Myocyte (in vitro differentiated cells): ENCODE measurements at places on chromosomes 1 and 21.
A peak's percentile ranks its signal among the peaks of the same experiment; 100 is the strongest.

GRCh38 chr21:45509566-45510465, 32.4 kb downstream of the SLC19A1 start:
- no peak for DNase-seq

- DNase-seq = no peak
Observed at GRCh38 chr1:176989023-176989422, 175.5 kb downstream of the ASTN1 start.

- peak; percentile 53 for DNase-seq
Observed at GRCh38 chr1:2088458-2088857, 38.2 kb downstream of the PRKCZ start.

GRCh38 chr1:181430015-181430885, 53.1 kb upstream of the CACNA1E start:
- DNase-seq = no peak

- DNase-seq = no peak
Observed at GRCh38 chr1:3290915-3291314, 163.6 kb upstream of the ARHGEF16 start.

DNA sequence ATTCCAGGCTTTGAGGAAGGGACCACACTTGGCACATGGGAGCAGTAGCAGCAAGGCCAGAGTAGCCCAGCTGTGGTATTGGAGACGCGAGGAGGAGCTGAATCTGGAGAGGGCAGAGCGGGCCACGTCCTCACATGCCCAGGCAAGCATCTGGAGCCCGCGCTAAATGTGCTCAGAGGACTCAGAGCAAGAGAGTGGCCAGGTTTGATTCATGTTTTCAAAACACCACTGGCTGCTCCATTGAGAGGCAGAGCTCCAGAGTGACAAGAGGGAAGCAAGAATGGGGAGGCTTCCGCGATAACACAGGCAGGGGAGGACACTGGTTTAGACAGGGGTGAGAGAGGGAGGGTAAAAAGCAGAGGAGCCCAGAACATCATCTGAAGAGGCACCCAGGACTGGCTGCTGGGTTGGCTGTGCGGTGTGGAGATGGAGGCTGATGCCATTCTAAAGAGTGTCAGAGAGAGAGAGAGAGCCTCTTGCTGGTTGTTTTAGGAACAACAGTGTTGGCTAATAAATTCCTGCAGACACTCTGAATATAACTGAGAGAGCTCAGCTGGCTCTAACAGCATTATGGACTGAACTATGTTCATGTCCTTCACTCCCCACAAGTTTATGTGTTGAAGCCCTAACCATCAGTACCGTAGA, 32.3 kb downstream of the RCAN1 start:
- DNase-seq = peak; percentile 57

GRCh38 chr21:43267391-43268085, 98.7 kb downstream of the CRYAA start:
- DNase-seq = peak; percentile 92

DNA sequence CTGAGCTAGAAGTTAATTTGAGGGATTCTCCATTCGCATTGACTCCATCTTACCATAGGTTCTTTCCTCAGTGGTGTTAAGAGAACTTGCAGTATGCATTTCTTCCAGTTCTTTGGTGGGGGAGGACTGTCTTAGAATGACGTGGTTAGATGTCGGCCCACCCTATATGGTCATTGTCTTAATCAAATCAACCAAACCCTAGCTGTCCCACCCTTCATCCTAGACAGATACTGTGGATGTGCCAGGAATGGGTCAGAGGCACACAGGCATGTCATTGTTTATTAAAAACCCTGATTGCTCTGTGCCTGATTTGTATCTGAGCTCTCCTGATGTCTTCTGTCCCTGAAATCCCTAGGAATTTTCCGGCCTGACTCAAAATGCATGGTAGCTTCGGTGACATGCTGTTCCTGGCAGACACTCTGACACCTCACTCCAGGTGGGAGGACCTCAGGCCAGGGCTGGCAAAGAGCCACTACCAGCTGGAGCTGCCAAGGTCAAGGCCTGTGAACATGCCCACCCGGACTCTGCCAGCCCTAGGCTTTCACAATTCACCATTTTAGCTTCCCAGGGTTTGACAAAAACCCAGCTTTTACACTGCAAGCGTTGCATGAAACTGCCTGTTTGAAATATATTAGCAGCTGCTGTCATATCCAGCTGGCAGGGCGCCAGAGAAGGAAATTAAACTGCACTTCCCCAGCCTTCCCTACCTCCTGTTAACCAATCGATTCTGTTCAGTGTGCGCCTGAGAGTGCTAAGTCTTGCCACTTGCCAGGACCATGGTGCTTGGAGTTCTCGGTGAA, 134.0 kb downstream of the FAM78B start:
- DNase-seq = peak; percentile 43

- DNase-seq = no peak
Observed at GRCh38 chr1:54377040-54377691, 29.0 kb downstream of the SSBP3 start.

DNA sequence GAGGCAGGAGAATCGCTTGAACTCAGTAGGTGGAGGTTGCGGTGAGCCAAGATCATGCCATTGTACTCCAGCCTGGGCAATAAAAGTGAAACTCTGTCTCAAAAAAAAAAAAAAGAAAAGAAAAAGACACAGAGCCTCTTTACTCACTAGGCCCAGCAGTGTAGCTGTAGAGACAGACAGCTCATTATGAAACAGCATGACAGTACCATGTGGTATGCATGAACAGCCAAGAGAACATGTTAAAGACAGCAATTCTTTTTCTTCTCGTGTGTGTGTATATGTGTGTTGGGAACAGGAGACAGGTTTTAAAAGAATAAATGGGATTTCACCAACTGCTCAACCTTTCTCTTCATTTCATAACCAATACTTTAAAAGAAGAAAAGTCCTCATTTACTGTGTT, 118.8 kb downstream of the PIK3R3 start:
- no peak for DNase-seq

- no peak for DNase-seq
Observed at GRCh38 chr21:25425156-25425555, 182.1 kb downstream of the MRPL39 start.

- DNase-seq = peak; percentile 89
Observed at GRCh38 chr1:37479255-37480124, 5.1 kb downstream of the ZC3H12A start.

DNA sequence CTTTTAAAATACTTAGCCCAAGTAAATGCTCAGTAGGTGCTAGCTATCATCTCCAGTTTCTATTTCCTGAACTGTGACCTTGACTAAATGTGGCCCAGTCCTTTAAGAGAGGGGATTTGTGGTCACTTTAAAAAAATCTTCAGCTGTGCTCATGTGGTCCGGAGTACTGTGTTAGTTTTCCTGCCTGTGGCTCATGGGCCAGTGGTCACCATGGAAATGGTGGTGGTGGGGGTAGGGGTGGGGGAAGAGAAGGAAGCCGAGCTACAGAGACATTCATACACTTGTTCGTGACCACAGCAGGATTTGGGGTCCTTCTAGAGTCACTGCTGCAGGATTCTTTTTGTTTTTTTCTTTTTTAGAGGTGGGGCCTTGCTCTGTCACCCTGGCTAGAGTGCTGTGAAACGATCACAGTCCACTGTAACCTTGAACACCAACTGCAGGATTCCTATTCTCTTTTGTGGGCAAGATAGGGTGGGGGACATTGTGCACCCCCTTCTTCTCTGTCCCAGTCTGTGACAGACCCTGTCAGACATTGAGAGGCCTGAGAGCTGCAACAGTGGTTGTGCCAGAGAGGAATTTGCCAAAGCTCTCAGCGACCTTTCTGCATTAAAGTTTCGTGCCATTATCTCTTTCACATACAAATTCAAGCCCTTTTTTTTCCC, 25.8 kb downstream of the KIF26B start:
- peak; percentile 93 for DNase-seq

- DNase-seq = peak; percentile 13
Observed at GRCh38 chr1:48182439-48182838, 40.1 kb upstream of the SLC5A9 start.

- DNase-seq = no peak
Observed at GRCh38 chr1:41924911-41925310, 6.2 kb upstream of the HIVEP3 start.

- DNase-seq = no peak
Observed at GRCh38 chr1:202106340-202107254, 16.1 kb upstream of the GPR37L1 start.

DNA sequence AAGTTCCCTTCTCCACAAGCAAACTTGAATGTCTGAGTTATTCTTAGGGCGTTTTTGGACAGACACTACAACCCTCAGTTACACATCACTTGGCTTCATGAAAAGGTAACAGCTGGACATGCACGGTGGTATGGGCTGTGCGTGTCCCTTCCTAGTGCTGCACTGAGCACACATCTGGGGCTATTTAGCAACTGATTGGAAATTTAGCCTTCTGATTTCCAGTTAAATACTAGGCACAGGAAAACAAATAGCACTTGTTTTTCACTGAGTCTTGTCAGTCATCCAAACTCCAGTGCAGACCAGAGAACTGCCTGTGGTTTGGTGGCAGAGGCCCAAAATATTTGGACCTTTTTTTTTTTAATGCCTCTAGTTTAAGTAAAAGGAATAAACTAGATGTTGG, 134.7 kb downstream of the TGFBR3 start:
- peak; percentile 78 for DNase-seq

GRCh38 chr1:244027491-244028145, 23.5 kb upstream of the ZBTB18 start:
- DNase-seq = no peak

GRCh38 chr1:55129194-55129728, 85.9 kb downstream of the USP24 start:
- DNase-seq = peak; percentile 87

GRCh38 chr1:22387919-22388580, 63.6 kb upstream of the ZBTB40 start:
- DNase-seq = no peak

- DNase-seq = peak; percentile 72
Observed at GRCh38 chr1:178060789-178061556, 32.9 kb upstream of the RASAL2 start.

DNA sequence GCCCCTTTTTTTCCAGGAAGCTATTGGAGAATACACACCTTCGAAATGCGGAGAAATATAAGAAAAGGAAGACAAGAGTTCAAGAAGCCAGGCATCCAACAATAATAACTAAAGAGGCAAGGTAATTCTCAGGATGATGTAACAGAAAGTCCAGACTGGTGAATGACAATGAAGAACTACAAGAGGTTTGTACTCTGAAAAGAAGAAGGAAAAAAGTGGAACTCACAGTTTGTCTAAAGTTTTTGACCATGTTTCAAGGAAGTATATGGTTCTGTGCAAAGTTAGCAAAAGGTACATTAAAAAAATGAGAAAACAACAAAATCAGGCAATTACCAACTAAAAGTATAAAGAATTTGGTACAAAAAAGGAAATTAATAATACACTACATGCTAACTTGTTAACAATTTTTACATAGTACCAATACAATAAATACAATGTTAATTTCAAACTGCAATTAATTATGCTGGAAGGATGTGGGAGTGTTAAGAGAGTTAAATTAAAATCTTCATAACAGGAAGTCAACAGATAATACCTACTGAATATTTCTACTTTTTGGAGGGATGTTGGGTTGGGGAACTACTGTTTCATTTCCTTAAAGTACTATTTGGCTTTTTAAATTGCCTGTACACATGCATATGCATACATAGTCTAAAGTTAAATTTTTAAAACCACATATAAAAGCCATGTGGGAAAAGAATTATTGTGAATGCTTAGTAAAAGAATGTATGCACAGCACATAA, 12.9 kb upstream of the CD55 start:
- DNase-seq = no peak

DNA sequence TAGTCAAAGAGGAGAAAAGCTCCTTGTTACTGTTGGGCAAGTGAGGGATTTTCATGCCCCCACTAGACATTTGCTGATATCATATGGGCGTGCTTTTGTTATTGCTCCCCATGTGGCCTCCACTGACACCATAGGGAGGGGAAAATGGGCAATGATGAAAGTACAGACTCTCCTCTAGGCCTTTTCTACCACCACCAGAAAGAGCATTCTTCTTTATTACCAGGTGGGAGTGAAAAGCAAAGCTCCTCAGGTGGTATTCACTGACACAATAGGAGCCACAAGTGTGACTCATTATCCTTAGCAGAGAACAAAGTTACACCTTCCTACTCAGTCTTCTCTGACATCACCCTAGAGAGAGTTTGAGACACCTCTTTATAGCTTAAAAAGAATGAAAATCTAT, 667.1 kb downstream of the LTN1 start:
- no peak for DNase-seq

- no peak for DNase-seq
Observed at GRCh38 chr1:34398916-34399275, 222.2 kb downstream of the C1orf94 start.

DNA sequence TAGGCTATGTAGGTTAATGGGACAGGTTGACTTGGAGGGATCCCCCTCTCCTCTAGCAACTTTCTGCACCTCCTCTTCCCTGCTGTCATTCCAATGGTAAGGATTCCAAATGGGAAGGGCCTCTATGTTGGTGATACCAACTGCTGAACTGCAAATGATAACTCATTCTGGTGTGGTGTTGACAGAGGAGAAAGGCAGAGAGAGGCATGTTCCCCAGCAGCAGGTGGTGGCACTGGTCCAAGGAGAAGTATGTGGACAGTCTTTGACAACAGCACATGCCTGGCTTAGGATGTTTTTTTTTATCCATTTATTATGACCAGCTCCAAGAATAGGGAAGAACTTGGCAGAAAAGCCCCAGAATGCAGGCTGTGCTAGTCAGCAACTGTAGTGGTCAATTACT, 19.6 kb upstream of the SPAG17 start:
- peak; percentile 82 for DNase-seq

DNA sequence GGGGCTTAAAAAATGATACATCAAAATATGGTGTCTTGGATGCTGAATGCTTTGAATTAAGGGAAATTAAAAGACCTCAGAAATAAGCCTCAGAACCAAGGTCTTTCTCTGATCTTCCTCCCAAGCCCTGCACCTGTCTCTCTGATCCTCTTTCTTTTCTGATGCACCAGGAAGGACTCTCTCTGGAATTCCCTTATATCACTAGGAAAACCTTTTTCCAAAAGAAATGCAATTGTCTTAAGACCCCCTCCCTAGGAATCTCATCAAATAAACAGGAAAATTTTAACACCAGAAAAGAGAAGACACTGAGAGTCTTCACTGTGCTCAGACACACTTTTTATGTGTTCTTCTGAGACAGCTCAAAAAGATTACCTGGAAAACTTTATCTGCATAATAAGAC, 159.5 kb upstream of the PTBP2 start:
- DNase-seq = no peak

DNA sequence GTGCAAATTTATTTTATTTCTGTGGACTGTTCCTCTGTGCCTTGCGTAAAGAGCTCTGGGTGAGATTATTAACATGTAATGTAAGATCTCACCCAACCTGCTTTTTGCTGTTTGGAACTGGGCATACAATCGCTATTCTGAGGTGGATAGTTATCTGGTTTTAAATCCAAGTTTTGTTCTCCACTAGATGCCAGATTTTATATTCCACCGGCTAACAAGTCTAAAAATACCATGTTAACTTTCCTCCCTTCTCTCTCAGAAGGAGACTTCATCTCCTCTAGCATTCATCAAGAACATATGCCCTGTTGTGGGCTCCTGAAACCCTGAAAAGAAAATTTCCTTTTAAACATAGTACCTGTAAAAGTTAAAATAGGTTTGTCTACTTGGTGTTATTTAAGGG, 56.4 kb downstream of the C1orf21 start:
- DNase-seq = no peak

DNA sequence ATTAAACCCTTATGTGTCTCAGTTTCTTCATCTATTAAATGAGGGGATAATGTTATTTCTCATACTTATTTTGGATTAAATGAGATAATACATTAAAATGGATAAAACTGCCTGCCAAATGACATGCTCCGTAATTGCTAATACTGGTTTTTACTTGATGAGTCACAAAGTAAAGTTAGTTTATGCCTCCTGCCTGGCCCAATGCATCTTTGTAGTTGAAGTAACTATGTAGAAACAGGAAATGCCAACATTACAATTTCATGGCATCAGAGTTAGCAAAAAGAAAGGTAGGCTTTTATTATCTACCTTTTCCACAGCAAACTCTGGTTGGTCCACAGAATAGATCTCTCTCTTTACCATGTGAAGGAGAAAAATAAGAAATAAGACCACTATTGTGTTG, 214.5 kb downstream of the TBX15 start:
- no peak for DNase-seq
